Anterior cingulate cortex (tissue), 58 donors: ENCODE measurements at places on chromosomes 12 and 14.

DNA sequence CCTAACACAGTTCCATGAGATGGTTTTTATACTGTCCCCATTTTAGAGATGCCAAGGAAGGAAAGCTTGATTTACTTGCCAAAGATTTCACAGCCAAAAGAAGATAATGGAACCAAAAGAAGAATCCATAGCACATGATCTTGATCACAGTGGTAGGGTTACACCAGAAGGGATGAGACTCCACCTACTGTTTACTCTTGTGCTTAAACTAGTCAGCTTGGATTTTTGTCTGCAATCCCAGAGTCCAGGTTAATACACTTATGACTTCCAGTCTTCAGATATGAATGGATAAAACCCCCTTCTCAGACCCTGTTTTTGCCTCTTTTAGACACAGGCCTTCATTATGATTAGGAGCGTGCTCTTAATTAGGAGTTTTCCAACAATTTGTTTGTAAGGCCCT, 454.2 kb downstream of the AEBP2 start:
- DNase-seq = no peak

DNA sequence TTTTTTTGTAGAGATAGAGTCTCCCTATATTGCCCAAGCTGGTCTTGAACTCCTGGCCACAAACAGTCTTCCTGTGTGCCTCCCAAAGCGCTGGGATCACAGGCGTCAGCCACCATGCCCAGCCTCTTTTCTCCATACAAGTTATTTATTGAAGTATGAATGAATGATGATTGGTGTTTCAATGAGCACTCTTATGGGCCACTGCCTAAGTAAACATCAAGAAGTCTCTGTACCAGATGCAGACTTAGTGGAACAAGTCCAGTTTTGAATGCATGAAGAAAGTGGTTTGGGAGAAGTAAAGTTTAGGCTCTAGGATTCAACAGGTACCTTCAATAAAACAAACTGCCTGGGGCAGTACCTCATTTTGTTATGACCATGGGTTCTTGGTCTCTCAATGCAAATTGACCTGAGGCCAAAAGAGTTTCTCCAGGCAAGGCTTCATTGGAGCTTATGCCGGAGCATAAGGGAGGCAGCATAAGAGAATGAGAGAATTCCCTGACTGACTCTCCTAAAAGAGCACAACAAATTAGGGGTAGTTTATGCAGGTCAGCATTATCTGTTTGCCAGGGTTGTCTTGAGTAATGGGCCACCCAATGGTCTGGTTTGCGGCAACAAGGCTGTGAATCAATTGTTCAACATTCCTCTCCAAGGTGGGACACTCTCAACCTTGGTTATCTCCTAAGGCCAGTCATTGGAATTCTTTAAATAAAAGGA, 1.1 kb upstream of the GMFB start:
- DNase-seq = no peak

GRCh38 chr12:97944576-97944975, 482.0 kb downstream of the RMST start:
- no peak for DNase-seq

GRCh38 chr14:69356903-69357543, 41.1 kb downstream of the ERH start:
- no peak for DNase-seq

- DNase-seq = no peak
Observed at GRCh38 chr14:59214702-59215302, 26.3 kb downstream of the DAAM1 start.

GRCh38 chr14:100147181-100147631, 12.2 kb downstream of the DEGS2 start:
- no peak for DNase-seq

DNA sequence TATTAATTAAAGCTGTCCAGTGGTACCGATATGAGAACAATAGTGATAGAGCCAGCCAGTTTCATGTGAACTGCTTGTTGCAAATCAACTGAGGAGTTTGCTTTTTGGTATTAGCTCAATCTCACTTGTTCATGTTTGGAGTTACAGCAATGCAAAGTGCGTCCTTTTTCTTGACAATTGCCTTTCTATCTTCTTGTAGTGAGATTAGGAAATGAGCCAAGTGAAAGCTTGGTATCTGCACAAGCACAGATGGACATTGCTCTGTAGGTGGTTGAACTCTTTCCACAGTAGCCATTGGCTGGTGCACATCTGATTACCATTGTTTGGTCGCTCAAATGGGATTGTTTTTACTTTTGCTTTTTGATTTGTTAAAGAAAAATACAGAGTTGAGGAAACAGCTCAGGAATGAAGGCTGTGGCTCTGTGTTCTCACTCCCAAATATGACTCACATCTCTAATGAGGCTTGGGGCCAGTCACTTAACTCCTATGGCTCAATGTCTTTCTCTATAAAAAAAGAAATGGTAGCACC, 241.4 kb downstream of the BMP4 start:
- no peak for DNase-seq

- peak; percentile 58 for DNase-seq
Observed at GRCh38 chr14:91897106-91897701, 29.9 kb upstream of the TC2N start.

GRCh38 chr12:28294300-28294699, 104.0 kb downstream of the CCDC91 start:
- no peak for DNase-seq

DNA sequence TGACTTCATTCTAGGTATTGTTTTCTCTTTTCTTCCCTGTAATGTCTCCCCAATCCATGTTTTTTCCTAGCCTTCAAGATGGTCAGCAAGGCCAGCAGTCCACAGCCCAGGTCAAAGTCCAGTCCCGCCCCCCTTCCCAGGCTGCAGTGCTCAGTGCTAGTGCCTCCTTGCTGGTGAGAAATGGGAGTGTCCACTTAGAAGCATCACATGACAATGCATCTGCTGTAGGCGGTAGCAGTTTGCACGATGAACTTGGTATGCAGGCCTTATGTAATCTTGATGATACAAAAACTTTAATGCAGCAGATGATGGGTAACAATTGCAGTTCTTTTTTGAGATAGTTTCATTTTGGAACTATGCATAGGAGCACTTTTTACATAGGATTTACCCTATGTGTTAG, 88.4 kb downstream of the PCNX1 start:
- no peak for DNase-seq

- DNase-seq = no peak
Observed at GRCh38 chr12:22242726-22243125, 91.8 kb downstream of the ST8SIA1 start.

DNA sequence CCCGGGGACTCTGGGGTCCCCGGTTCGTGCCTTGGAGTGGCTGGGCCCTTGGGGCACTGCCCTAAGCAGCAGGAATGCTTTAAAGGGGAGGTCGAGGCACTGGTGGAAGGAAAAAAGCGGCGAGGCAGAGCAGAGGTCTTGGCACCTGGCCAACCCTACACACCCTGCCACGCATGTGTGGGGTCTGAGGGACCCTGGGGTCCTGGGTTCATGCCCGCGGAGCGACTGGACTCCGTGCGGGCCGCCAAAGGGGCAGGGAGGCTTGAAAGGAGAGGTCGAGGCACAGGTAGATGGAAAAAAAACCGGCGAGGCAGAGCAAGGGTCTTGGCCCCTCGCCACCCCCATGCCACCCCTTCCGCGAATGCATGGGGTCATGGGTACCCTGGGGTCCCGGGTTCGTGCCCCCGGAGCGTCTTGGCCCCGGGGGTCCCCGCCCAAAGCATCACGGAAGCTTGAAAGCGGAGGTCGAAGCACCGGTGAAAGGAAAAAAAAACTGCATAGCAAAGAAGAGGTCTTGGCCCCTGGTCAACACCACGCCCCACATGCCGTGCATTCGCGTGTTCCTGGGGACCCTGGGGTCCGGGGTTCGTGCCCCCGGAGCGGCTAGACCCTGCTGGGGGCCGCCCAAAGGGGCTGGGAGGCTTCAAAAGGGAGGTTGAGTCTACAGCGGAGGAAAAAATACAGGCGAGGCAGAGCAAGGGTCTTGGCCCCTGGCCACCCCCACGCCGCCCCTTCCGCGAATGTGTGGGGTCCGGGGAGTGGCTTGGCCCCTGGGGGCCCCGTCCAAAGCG, 312.9 kb downstream of the ALG10 start:
- DNase-seq = no peak

DNA sequence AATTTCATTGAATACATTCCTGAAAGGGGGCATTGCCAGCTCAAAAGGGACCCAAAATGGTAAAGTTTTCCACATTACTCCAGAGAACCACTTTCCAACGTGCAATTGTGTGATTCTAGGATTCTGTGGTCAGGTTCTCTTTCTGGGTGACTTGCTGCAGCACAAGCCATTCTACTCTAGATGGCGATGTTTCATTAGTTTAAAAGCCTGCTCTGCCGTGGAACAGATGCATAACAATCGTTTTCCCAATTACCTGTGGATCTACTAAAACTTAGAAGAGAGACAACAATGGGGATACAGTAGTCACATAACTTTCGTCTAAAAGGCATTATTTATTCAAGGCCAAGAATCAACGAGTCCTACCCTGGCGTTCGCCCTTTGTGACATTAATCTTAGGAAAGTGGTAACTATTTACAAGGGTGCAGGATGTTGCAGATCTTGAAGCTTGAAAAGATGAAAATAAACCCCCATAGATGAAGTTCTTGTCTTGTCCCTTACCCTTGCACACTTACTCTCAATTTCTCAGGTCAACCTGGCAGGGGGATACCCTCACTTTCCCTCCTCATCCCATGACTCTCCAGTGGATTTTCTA, 400.9 kb downstream of the SNAPC1 start:
- no peak for DNase-seq

DNA sequence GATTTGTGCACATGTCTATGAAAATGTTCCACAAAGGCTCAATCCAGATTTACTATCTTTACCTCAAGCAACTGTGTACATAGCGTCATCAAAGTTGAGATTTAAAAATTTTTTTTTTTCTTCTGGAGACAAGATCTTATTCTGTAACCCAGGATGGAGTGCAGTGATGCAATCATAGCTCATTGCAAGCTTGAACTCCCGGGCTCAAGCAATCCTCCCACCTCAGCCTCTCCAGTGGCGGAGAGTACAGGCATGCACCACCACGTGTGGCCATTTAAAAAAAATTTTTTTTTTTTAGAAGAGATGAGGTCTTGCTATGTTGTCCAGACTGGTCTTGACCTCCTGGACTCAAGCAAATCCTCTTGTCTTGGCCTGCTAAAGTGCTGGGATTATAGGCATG, 2.3 kb downstream of the COCH start:
- no peak for DNase-seq

- no peak for DNase-seq
Observed at GRCh38 chr14:61491876-61492434, 170.6 kb downstream of the PRKCH start.

GRCh38 chr12:117002051-117002817, 91.5 kb downstream of the FBXW8 start:
- no peak for DNase-seq

- no peak for DNase-seq
Observed at GRCh38 chr14:100654814-100655740, 67.9 kb upstream of the BEGAIN start.

DNA sequence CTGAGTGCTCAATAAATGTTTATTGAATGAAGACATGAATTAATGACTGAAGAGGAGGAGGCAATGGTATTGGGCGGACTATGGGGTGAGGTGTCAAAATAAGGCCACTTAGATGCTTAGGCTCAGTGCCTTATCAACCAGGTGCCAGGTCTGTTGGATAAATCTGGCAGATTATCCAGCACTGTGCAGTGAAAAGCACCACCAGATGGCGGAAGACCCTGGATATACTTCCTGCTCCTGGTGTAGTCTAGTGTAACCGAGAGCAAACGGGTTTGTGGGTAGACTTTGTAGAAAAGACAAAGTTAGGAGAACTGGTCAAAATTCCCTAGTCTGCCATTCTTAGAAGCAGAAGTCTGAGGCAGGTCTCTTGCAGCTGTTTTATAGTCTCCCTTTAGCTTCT, 306.3 kb downstream of the ATP23 start:
- no peak for DNase-seq

GRCh38 chr14:55516776-55517175, 63.2 kb upstream of the KTN1 start:
- no peak for DNase-seq

DNA sequence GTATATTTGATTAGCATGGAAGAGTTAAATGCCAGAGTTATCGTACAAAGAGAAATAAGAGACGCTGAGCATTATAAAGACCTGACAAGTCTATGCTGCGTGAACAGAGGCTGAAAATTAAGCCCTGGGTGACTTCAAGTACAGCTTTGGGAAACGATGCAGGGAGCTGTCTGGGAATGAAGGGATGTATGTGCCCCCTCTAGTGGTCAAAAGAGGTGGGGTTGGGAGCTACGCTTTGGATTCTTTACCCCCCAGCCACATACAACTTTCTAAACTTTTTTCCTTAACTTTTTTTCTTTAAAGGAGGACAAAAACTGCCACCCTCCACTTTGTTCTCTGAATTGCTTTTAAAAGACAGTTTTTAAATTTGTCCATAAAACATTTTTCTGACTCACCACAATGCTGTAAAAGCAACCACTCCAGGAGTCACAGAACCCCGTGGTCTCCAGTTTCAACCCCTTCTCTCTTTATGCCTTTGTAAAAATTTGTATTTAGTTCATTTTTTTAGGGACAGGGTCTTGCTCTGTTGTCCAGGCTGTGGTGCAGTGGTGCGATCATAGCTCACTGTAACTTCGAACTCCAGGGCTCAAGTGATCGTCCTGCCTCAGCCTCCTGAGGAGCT, 59.4 kb downstream of the ZNF664 start:
- peak; percentile 9 for DNase-seq

DNA sequence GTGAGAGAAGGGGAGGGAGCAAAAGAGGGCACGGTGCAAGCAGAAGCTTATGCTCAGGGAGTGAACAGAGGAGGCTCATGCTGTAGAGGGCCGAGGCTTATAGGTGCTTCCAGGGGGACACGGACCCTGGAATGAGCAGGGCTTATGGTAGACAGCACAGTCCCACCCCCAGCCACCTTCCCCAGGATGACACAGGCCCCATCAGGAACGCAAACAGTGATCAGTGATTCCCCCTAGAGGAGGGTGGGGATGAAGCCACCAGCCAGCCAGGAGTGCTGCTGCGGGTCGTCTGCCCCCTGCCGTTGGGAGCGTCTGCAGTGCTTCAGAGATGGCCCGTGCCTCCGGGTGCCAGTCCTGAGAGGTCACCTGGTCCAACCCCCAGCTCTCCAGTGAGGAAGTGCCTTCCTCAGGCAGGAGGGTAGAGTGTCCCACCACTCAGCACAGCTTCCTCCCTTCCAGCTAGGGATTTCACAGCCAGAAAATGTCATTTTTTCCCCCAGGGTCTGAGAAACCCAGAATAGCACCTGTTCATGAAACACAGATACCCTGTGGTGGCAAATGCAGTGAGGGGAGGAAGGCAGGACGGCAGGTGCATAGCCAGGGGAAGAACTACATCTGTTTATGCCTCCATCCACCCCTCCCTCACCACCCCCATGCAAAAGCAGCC, 60.7 kb downstream of the SLC6A12 start:
- no peak for DNase-seq

- DNase-seq = no peak
Observed at GRCh38 chr14:96281486-96281885, 25.5 kb downstream of the BDKRB1 start.

- no peak for DNase-seq
Observed at GRCh38 chr14:30272848-30273832, 285.8 kb upstream of the G2E3 start.
